GM12892 (cell line): ENCODE measurements at places on chromosomes 16 and 17.

DNA sequence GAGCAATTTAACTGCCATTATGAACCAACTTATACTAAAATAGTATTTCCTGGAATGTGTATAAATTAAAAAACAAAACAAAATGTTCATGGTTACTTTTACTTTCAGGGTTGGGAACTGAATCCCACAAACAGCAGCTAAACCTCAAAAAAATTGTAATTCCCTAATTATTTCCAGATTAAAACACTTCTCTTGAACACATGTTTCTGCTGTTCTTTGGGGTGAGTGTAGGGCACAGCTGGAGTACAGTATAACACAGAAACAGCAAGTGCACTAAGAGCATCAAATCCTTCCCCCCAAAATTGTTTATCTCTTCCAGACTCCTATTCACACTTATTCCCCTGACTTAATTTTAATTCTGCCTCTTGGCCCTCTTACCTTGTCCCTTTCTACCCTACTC, 56.4 kb downstream of the KANSL1 start:
- DNase-seq: no peak

GRCh38 chr16:81907681-81908080, 103.6 kb downstream of the SDR42E1 start:
- no peak for DNase-seq

DNA sequence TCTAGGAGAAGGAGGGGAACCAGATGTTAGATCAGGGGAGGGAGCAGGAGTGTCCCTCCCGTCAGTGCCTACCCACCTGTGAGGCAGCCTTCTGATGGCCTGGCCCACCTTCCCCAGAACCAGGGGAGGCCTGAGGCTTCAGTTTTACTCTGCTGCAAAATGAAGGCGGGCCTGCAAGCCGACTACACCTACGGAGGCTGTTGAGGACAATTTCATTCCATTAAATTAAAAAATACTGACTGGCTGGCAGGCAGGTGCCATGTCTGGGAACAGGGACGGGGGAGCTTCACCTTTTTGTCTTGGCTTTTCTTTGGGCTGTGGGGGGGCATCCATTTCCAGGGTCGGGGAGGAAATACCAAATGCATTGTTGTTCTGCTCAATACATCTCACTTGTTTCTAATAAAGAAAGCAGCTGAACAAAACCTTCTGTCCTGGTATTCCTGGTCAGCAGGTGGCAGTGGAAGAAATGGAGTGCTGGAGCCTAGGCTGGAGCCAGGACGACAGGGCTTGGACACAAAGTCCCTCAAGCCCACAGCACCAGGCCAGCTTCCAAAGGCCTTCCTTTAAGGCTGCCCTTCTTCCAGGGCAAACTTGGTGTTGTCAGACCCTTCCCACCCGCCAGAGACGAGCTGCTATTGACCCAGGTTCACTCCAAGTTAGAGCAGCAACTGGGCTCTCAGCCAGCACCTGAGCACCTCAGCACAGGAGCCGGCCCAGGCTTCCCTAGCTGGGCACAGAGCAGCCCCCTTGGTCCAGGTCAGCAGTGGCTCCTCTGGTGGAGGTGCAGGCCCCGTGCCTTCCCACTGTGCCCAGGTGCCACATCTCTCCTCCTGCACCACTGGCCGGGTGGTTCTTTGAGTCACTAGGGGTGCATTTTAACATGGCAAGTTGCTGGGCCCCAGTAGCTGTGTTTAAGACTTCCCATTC, 23.5 kb downstream of the PLCD3 start:
- DNase-seq: no peak

- no peak for DNase-seq
Observed at GRCh38 chr16:90077757-90078578, 837 bp upstream of the PRDM7 start.

GRCh38 chr17:80381416-80381923, 33.5 kb upstream of the ENDOV start:
- DNase-seq: no peak

DNA sequence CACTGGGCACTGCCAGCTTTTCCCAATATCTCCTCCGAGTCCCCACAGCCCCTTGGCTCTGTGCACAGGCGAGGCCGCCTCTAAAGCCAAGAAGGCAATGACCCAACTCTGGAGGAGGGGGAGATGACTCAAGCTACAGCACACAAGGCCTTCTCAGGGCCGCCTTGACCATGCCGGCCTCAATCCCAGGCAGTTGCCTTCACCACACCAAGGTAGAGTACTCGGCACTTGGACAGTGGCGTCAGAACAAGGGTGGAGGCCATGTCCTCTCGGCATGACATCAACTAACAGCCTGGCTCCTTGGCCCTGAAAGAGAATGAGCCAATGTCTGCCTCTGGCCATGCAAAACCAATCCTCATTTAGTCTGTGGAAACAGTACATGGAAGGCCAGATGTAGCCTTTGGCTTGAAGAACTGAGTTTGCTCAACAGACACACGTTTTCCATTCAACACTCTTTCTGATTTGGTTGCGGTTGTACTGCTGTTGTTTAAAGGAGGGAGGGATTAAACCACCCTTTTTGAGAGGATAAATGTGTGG, 139.6 kb downstream of the XYLT1 start:
- DNase-seq: no peak

DNA sequence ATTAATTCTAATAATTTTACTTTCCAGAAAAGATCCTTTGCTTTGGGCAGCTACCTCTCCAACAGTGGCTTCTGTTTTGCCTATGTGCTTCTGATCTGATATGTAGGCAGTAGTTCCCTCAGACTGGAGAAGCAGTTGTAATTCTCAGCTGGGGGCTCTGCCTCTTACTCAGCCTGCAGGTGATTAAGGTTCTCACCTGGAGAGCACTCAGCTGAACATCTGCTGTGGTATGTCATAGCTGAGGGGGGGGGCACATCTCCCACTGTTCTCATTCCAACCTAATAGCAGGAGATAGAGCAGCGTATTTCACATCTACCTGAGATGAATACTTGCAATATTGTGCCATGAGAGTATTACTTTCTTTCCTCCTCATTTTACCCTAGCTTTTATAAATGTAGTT, 511.9 kb upstream of the CDH8 start:
- no peak for DNase-seq
